ENCODE measurements at places on chromosomes 16 and 17.
A peak's percentile ranks its signal among the peaks of the same experiment; 100 is the strongest.

- no peak for DNase-seq
These were observed 14.4 kb upstream of the ABCC3 start for GRCh38 chr17:50620237-50620636.

DNA sequence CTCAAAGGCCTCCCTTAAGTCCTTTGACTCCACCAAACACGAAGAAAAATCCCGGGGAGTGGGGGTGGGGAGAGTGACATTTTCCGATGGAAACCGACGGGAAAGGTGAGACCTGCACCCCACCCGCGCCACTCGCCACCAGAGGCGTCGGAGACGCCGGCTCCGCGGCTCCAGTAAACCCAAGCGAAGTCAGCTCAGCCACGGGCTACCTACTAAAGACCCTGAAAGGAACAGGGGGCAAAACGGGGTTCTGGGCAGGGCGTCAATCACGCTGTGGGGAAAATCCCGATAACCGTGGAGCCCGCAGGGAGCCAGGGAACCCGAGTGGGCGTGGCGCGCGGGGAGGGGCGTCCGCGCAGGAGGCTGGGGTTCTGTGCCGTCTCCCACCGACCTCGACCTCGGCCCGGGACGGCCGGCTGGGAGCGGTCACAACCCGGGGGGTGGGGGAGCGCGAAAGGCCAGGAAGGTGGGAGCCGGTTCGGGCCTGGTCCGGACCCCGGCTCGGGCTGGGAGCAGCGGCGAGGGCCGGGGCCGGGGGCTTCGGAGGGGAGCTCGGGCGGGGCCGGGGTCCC lies 565 bp downstream of the WDR45B start:
- no peak for DNase-seq

GRCh38 chr17:31820691-31821435 lies 38.2 kb downstream of the COPRS start:
- DNase-seq = no peak

DNA sequence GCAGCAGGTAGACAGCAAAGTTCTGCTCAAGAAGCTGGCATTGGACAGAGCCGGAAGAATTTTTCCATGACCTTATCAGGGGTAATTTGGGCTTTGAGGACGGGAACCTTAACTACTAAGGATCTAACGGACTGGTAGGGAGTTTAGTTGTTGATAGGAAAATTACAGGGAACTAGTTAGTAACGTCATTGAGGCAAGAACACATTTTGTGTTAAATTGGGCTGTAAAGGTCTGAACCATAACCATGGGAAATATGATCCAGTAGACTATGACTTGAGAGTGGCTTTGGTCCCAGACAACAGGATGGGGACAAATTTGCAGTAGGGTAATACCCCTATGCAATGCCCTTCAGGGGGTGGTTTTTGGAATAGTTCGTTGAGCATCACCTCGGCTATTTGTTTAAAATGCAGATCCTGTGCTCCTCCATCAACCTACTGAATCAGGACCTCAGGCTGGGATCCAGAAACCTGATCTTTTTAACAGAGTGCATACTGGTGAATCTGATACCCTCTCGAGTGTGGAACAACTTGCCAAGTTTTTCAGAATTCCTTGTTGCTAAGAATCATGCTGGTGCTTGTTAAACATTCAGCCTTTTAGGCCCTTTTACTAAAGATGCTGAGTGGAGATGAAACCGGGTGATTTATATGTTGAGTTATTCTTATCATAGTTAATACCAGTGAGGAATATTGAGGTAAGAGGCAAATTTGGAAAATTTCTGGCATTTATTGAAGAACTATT lies 255.1 kb downstream of the MAP2K6 start:
- DNase-seq = no peak

- DNase-seq = no peak
These were observed 50.5 kb downstream of the MYO18A start for GRCh38 chr17:29129731-29130130.

DNA sequence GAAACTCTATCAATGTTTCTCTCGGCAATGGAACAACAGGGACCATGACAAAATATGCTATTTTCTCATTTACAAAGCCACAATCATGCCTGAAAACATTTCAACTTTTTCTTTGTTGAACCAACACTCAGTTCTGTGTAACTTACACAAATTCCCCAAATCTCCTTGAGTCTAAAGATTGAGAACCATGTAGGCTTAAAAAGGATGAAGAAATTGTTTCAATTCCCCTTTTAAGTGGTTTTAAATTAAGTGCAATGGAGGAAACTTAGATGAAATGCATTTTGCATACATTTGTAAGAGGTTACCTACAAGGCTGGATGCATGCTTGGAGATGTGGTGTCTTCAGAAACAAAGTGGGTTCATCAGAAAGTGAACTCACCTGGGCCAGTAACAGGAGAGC lies 566.4 kb upstream of the CDH11 start:
- DNase-seq = no peak

- DNase-seq = no peak
These were observed 759 bp downstream of the UBE2O start for GRCh38 chr17:76452127-76452659.

GRCh38 chr17:78653382-78653781 lies 76.2 kb upstream of the DNAH17 start:
- no peak for DNase-seq

DNA sequence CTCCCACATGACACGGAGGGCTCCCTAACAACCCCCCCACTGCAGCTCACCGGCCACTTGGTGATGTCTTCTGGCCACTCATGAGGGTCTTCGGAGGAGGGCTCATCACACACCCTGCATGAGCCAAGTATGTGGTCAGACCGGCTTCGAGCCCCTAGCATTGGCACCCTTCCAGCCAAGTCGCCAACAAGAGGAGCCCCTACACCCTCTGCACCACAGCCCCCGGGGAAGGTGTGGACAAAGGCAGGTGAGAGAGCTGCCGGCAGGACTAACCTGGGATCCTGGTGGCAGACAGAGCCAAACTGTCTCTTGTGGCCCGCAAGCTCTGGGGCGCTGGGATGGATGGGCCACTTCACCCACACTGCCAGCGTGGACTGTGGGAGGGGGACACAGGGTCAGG lies 6.5 kb downstream of the SNRNP25 start:
- DNase-seq = no peak

- DNase-seq = no peak
These were observed 2.9 kb upstream of the ABCA10 start for GRCh38 chr17:69231521-69231920.

DNA sequence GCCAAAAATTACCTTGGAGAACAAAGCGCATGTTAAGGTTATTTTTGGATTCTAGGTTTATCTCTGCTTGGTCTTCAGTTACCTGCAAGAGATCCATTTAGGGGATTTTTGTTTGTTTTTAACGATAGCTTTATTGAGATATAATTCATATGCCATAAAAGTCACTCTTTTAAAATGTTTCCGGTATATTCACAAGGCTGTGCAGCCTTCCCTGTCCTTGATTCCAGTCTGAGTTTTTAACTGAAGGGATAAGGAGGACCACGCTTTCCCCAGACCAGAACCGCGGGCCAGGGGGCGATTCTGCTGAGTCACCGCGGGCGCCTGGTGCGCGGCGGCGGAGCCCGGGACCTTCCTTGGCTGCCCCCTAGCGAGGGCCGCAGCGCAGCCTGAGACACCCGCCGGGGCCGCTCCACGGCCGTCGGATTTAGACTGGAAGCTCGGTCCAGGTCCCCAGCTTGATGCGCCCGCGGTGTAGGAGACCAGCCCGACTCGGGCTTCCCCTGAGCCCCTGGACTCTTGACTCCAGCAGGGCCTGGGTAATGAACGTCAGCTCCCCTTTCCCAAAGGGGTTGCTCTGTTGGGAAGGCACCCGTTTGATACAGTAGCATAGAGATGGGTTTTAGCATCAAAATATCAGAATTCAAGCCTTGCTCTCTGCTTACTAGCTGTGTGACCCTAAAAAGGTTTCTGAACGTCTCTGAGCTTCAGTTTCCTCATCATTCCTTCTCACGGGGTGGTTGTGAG lies 50.0 kb upstream of the STH start:
- peak; percentile 58 for DNase-seq

- DNase-seq = no peak
These were observed 1.5 kb downstream of the PPM1E start for GRCh38 chr17:58757162-58757613.

GRCh38 chr17:29349409-29349808 lies 40.8 kb upstream of the TAOK1 start:
- DNase-seq = no peak

DNA sequence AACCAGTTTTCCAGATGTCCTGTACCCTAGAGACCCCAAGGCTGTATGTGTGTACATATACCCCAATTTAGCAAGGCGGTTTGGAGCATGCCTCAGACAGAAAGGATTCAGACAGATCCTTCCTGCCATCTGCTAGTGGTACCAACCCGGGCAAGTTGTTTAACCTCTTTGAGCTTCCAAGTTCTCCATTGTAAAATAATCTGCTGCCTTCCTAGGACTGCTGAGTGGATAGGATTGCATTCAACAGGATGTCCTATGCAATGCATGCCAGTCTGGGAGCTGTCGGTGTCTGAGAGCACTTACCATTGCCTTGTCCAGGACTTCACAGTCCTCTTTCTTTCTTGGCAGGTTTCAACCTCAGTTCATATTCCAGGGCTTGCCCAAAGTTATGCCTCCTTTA lies 1.9 kb downstream of the CDH13 start:
- no peak for DNase-seq

DNA sequence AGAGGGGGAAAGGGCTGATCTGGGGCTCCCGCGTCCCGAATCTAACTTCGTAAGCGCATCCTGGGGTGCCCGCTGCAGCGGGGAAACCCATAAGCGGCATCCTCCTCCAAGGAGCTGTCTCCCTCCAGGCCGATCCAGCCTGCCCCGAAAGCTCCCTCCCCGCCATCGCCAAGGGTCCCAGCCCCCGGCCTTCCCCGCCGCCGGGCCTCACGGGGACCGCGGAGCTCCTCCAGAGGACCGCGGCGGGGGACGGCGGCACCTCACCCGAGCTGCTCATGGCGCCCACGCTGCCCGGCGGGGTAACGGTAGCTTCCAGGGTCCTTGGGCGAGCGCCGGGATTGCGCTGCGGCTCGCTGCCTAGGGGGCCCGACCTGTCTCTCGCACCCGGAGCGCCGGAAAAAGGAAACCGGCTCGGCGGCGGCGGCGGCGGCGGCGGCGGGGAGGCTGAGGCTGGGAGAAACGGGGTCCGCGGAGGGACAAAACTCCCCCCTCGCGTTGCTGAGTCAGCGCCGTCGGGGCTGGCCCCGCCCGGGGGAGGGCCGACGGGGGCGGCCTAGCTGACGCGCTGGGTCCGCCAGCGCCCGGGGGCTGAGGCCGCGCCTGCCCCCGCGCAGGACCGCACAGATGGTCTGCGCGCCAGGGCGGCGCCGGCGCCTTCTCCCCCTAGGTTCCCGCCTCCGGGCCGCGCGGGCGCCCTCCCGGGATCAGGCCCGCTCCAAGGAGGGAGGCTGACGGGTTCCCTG lies at the start of gene BLMH:
BLMH (minus strand) TSS at position 402 of the 743 bp plus-strand sequence; CDS start at position 277, 125 bp downstream.
- DNase-seq = peak; percentile 84

DNA sequence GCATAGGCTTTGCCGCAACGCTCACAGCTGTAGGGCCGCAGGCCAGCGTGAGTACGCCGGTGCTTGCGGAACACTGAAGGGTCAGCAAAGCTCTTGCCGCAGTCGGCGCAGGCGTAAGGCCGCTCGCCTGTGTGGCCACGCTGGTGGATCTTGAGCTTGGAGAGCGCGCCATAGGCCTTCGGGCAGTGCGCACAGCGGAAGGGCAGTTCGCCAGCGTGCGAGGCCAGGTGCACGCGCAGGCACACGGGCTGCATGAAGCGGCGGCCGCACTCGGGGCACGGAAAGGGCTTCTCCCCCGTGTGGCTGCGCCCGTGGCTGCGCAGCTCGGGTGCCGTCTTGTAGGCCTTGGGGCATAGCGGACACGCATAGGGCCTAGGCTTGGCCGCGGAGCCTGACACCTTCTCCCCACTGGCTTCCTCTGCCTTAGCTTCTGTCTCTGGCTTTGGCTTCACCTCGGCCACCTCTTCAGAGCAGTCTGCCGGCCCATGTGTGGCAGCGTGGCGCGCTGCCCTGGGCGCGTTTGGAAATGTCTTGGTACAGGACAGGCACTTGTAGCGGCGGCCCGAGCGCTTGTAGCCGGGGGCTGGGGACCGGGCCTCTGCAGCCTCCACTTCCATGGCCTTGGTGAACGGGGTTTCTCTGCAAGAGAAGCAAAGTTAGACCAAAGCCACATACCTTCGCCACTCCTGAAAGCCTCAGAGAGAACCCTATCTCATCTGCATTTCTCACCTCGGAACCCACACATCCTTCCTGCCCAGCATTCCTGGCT lies 10.0 kb downstream of the ZNF668 start:
- no peak for DNase-seq

DNA sequence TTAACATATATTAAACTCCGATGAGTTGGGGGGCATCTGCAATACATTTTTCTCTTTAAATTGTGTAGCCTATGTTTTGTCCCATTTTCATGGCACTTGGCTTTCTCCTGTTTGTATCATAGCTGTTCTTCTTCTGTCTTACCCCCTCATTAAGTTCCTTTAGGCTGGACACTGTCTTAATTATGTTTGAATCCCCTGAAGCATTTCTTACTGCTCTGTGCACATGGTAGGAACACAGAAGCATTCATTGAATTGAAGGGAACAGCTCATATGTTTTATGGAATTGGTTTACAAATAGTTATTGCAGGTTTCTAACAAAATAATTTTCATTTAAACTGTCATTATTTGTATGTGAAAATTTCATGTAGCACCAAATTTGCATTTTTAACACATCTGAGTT lies 176.8 kb downstream of the TANC2 start:
- DNase-seq = no peak

DNA sequence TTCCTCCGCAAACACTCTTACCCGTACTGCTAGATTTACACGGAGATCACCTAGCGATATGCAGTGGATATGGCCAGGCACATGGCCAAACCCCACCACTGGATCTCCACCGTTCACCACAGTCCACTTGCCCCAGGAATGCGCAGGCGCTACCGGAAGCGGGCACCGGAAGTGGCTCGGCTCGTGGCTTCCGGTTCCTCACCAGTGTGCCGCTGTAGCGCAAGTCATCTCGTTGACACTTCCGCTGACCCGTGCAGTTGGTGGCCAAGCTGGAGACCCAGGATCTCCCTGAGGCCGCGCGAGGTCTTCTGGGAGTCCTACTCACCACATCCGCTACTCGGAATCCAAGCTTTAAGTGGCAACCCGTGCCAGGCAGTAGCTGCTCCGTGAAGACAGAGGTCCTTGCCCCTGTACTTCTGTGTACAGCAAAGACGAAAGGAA lies 11.5 kb downstream of the ZNF597 start:
- no peak for DNase-seq

- DNase-seq = no peak
These were observed 616 bp downstream of the ACTG1 start for GRCh38 chr17:81511804-81512561.

DNA sequence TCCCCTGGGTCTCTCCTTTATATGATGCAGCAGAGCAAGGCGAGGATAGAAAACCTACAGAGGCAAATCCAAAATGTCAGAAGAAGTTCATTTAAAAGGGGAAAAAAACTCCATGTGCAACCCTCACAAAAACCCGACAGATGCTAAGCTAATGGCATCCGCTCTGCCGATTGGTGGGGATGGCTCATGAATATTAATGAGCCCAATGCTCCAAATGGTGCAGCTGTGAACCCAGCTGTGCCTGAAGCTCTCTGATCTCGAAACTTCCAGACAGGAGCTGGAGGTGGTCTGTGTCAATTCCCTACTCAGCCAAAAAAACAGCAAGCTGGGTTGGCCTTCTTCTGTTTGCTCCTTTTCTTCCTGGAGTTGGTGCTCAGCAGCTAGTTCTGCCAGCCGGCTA lies 15.5 kb downstream of the SNX11 start:
- DNase-seq = no peak
